Progenitor cell of endocrine pancreas (in vitro differentiated cells): ENCODE measurements at places on chromosomes 5 and 9. TPM values are rescaled to one million over a fixed set of nuclear protein-coding genes. Genes with fewer than 3 reads are reported as not detected.
A peak's percentile ranks its signal among the peaks of the same experiment; 100 is the strongest.

FLT4 gene
- total RNA-seq, result 2.0 TPM in 2 replicates

- no peak for DNase-seq
- H3K4me1 ChIP-seq, result peaks cover 6% of the 10 kb centered on the region
- no peak overlapping the region for H3K27ac ChIP-seq
- H3K4me3 ChIP-seq, result no peak overlapping the region
Measured at GRCh38 chr5:17147617-17148016, 69.8 kb upstream of the BASP1 start.

- H3K4me3 ChIP-seq, result no peak overlapping the region
- H3K27me3 ChIP-seq, result no peaks in the 10 kb centered on the region
- H3K27ac ChIP-seq, result peak overlapping the region; percentile 87
Measured at GRCh38 chr9:133762488-133763271, 24.5 kb upstream of the SARDH start.

DNA sequence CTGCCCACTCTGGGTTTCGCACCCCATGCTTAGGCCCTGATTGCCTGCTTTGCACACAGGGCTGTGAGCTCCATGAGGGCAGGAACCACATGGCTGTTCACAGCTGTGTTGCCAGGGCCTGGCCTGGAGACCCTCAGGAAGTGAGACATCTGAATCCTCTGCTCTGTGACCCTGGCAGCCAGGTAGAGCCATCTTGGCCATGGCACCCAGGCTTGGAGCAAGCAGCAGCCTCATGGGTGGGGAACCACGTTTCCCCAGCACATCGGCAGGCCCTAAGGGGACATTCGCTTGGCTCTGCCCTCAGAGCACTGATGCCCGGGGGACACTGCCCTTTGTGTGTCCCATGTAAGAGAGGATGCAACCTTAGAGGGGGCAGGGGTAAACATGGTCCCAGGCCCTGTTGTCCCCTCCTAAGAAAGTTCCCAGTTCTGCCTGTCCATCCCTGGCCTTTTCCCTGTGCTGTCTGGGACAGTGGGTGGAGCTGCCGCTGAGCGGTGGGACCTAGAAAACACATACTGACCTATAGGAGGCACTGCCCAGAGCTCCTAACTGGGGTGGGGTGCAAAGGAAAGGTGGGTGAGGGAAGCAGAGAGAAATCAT is 144.1 kb upstream of the IER5L start:
- H3K27me3 ChIP-seq, result no peaks in the 10 kb centered on the region
- peaks cover 30% of the 10 kb centered on the region for H3K4me1 ChIP-seq
- no peak overlapping the region for H3K4me3 ChIP-seq

- H3K36me3 ChIP-seq, result peaks cover 9% of the 10 kb centered on the region
- no peak overlapping the region for H3K27ac ChIP-seq
- H3K4me3 ChIP-seq, result peak overlapping the region; percentile 83
- peaks cover 9% of the 10 kb centered on the region for H3K27me3 ChIP-seq
Measured at GRCh38 chr9:93187047-93187446, 3.1 kb downstream of the WNK2 start.

GRCh38 chr5:1111241-1111726 is 579 bp downstream of the SLC12A7 start:
- peak; percentile 32 for DNase-seq
- H3K36me3 ChIP-seq, result peaks cover 1% of the 10 kb centered on the region
- peaks cover 6% of the 10 kb centered on the region for H3K27me3 ChIP-seq
- H3K4me1 ChIP-seq, result peaks cover 25% of the 10 kb centered on the region
- peak overlapping the region; percentile 78 for H3K4me3 ChIP-seq
- H3K27ac ChIP-seq, result no peak overlapping the region

GRCh38 chr5:118692811-118693342 is 295.5 kb downstream of the DTWD2 start:
- H3K27me3 ChIP-seq, result no peaks in the 10 kb centered on the region
- H3K4me1 ChIP-seq, result no peaks in the 10 kb centered on the region
- no peaks in the 10 kb centered on the region for H3K36me3 ChIP-seq
- no peak for DNase-seq

GRCh38 chr5:110853267-110853666 is 114.5 kb downstream of the SLC25A46 start:
- H3K27me3 ChIP-seq, result no peaks in the 10 kb centered on the region
- H3K4me1 ChIP-seq, result no peaks in the 10 kb centered on the region
- no peak overlapping the region for H3K27ac ChIP-seq
- no peak overlapping the region for H3K4me3 ChIP-seq
- DNase-seq, result no peak
- no peaks in the 10 kb centered on the region for H3K36me3 ChIP-seq

BARHL1 gene
- total RNA-seq, result not detected in 2 replicates

GABRA1 gene
- total RNA-seq, result 0.19 TPM in 1 of 2 replicates, not detected in the other

LPAR1 gene
- total RNA-seq, result 16.2 and 17.4 TPM in 2 replicates

DNA sequence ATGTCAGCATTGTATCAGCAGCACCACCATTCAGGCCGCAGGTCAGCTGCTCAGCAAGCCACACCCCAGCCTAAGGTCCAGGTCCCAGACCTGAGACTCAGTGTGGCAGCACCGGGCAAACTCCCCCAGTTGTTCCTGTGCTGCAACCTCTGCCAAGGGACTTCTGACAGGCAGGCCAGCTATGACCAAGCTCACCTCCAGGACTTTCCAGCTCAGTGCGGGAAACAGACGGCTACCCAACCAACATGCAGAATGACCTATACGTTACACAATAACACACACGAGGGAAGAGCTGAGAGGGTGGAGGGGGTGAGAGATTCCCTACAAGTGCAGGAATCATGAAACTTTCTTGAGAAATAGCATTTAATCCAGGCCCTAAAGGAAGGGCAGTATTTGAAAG is 143.7 kb downstream of the FSTL4 start:
- no peak overlapping the region for H3K4me3 ChIP-seq
- no peaks in the 10 kb centered on the region for H3K36me3 ChIP-seq
- no peak for DNase-seq
- H3K4me1 ChIP-seq, result peaks cover 4% of the 10 kb centered on the region
- H3K27ac ChIP-seq, result no peak overlapping the region
